ENCODE measurements at places on chromosomes 13 and 19.
A peak's percentile ranks its signal among the peaks of the same experiment; 100 is the strongest.

DNA sequence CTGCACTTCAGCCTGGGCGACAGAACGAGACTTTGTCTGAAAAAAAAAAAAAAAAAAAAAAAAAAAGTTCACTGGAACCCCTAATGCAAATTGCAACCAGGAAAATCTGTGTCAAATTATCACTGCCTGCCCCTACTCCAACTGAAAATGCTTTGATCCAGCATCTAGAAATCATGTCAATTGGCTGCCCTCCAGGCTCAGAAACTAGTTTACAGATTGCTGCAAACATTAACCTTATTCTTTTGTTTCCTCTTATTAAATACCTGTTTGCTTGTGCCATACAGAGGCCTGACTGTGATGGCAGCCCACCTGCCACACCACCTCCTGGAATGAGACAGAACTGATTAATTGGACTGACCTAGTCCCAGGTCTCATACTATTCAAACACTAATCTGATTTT is 18.6 kb upstream of the AKT2 start:
- DNase-seq = no peak

DNA sequence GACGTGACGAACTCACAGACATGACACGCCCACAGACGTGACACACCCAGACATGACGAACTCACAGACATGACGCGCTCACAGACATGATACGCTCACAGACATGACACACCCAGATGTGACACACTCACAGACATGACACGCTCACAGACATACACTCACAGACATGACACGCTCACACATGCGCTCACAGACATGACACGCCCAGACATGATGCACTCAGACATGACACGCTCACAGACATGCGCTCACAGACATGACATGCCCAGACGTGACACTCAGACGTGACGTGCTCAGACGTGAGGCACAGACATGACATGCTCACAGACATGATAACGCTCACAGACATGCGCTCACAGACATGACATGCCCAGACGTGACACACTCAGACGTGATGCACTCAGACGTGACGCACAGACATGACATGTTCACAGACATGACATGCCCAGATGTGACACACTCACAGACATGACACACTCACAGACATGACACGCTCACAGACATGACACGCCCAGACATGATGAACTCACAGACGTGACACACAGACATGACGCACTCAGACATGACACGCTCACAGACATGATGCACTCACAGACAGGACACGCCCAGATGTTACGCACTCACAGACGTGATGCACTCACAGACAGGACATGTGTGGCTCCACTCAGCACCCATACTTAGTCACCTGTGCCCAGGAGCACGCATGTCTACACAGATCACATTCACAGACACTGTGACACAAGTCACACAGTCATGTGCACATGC is 8.1 kb downstream of the ERFL start:
- DNase-seq = no peak

DNA sequence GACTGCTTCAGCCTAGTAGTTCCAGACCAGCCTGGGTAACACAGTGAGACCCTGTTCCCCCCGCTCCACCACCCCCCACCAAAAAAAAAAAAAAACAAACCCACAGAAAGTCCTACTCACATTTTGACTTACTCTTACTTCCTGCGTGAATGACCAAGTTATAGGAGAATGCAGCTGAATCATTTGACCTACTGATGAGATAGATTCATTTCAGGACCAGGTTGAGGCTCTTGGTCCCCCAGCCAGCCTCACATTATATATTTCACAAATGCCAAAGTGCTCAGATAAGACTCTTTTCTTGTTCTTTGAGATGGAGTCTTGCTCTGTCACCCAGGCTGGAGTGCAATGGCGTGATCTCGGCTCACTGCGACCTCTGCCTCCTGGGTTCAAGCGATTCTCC is 70.2 kb downstream of the KLF5 start:
- DNase-seq = no peak

DNA sequence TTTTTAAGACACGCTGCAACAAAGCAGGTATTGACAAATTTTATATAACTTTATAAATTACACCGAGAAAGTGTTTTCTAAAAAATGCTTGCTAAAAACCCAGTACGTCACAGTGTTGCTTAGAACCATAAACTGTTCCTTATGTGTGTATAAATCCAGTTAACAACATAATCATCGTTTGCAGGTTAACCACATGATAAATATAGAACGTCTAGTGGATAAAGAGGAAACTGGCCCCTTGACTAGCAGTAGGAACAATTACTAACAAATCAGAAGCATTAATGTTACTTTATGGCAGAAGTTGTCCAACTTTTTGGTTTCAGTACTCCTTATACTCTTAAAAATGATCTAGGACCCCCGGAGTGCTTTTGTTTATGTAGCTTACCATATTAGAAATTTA is 1.2 kb downstream of the BRCA2 start:
- no peak for DNase-seq

DNA sequence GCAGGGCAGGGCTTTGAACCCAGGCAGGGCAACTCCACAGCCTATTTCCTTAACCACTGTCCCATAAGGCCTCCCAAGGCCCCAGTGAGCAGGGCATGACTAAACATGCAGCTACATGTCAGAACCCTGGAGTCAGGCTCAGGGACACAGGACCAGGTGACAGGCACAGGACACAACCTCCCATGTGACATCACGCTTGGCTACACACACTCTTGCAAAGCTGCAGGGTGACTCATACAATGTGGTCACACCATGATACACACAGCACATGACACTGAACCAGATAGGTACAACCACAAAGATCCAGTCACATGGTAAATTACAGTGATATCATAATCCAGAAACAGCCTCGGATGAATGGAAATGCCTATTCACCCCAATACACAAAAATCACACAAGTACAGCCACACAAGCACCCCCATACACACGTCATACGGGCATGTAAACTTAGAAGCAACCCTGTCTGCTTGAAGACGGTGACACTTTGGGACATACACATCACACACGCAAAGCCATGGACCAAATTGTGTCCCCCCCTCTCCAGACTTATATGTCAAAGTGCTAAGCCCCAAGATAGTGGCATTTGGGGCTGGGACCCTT is 14.5 kb downstream of the KLK4 start:
- peak; percentile 75 for DNase-seq

GRCh38 chr13:112722433-112723263 is 32.8 kb downstream of the ATP11A start:
- DNase-seq = peak; percentile 58

DNA sequence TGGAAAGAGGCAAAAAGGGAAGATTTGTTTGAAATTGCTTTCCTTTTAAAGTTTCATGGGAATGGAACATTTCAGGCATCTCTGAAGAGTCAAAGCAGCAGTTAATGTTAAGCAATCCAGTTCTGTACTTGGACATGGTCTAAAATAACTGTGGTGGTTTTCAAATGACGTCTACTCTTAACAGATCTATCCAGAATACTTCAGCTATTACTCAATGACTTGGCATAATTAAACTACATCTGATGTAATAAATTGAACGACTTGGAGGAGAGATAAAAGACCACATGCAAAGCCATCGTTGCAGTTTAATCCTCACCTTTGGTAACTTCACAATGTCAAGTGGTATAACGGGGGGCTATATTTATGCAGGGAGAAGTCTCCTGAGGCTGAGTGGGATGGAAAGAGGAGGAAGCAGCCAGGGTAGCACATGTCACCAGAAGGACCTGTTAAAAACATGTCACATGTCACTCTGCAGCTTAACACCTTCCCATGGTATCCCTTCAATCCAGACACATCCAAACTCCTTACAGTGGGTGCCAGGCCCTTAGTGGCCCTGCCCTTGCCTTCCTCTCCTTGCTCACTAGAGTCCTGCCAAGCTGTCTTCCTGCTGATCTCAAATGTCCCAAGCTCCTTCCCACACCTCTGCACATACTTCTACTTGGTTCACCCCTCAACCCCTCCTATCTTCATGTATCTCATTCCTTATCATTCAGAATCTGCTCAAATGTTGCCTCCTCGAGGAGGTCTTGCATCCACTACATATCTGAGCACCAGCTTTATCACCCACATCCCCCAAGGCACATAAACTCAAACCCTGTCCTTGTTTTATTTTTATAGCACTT is 327.8 kb downstream of the SUCLA2 start:
- DNase-seq = no peak

DNA sequence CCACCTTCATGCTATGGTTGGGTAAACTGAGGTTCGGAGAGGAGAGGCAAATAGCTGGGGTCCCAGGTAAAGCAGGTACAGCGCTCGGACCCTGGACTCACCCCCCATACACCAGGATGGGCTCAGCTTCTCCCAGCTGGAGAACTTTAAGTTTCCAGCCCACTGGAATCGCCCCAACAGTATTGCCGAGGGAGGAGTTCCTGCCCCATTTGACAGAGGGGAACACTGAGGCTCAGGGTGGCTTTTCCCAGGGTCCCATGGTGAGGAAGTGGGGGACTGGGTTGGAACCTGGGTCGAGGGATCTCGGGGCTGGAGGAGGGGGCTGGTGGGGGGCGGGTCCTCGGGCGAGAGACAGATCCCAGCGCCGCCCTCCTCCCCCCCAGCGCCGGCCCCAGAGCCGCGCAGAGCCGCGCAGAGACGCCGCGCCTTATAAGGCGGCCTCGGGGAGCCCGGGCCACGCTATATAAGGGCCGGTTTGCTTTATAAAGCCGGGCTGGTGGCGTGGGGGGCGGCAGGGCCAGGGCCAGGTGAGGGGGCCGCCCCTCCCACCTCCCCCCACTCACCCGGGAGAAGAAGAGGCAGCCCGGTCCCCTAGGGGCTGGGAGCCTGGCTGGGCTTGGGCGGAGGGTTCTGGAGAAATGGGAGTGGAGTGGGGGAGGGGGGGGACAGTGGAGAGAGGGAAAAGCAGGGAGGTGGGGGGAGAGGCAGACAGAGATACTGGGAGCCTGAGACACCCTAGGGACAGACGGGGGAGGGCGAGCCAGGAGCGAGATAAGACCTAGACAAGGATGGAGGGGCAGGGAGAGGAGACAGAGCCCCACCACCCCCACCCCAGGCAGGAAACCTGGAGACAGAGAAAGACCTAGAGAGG is 1.1 kb downstream of the CNN1 start:
- DNase-seq = no peak

- no peak for DNase-seq
These were observed 873.9 kb downstream of the SLITRK1 start for GRCh38 chr13:83008212-83008929.

- DNase-seq = peak; percentile 44
These were observed 14.0 kb upstream of the CELF5 start for GRCh38 chr19:3210347-3211017.

GRCh38 chr13:59879281-59879680 is 284.4 kb downstream of the DIAPH3 start:
- no peak for DNase-seq

GRCh38 chr13:79646880-79647279 is 165.9 kb downstream of the NDFIP2 start:
- DNase-seq = no peak

DNA sequence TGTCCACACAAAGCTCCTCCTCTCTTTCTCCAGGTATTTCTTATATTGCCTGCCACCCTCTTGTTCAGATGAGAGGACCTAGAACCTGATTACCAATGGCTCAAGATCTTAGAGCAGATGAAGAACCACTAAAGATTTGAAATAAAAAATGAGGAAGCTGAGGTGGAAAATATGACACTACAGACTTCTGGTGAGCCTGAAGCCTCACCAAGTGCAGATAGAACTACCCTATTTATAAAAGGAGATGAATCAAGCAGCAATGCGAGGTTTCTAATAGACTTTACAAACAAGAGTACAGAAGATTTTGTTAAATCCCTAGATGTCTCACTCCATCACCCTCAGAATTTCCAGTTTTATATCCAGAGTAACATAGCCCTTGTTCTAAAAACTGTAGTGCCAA is 345.8 kb downstream of the TBC1D4 start:
- DNase-seq = no peak

- DNase-seq = no peak
These were observed 161.6 kb downstream of the FLT1 start for GRCh38 chr13:28333204-28333881.

GRCh38 chr13:77918391-77919245 is at the start of gene EDNRB:
Gene EDNRB (minus strand): TSS chr13:77918831. CDS start chr13:77918573, 258 bp downstream.
- peak; percentile 12 for DNase-seq

GRCh38 chr19:11377237-11377636 is 2.8 kb downstream of the SWSAP1 start:
- DNase-seq = peak; percentile 79

- no peak for DNase-seq
These were observed 150.6 kb upstream of the RNF113B start for GRCh38 chr13:98327371-98328270.

DNA sequence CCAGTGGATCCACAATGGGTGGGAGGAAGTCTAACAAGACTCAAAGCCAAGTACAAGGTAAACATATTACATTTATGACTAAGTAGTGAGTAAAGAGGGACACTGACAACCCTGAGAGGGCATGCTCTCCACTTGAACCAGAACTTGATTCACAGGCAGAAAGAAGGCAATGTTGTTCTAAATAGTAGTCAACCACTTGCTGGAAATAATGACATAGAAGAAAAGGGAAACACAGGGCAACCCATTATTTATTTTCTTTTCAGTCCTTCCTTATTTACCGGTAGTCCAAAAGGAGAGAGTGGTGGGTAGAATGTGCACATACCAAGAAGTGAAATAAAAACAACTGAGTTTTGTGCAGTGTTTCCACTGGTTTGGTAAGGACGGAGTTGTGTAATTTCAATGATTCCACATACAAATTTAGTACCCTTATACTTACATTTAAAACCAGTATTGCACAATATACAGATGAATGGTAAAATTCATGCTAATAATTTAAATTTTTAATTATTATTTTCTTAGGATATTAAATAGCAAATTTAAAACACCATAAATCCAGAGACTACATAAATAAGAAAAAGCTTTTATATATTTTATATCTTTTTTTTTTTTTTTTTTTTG is 65.9 kb downstream of the ENOX1 start:
- no peak for DNase-seq

GRCh38 chr13:91630946-91631345 is 232.5 kb downstream of the GPC5 start:
- no peak for DNase-seq

DNA sequence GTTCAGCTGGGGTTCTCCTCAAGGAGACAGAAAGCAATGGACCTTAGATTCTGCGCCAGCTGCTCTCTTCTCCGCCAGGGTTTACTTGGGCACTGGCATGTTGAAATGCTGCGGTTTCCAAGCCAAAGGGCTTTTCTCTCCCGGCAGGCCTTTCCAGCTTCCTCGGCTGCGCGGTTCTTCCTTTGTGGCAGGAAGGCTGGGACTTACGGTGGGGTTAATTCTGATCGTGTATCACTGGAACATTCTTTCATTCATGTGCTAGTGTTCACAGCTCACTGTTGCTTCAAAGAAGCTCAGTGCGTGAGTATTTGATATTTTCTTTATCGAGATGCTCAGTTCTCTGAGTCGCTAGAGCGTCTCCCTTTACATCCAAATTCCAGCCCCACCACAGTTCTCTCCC is 723.2 kb downstream of the UQCRFS1 start:
- no peak for DNase-seq

GRCh38 chr19:39778763-39779162 is at the start of gene LEUTX:
Gene LEUTX (plus strand): TSS chr19:39778854. CDS start chr19:39778921, 67 bp downstream.
- no peak for DNase-seq
